ENCODE measurements at places on chromosomes 16 and 17.

DNA sequence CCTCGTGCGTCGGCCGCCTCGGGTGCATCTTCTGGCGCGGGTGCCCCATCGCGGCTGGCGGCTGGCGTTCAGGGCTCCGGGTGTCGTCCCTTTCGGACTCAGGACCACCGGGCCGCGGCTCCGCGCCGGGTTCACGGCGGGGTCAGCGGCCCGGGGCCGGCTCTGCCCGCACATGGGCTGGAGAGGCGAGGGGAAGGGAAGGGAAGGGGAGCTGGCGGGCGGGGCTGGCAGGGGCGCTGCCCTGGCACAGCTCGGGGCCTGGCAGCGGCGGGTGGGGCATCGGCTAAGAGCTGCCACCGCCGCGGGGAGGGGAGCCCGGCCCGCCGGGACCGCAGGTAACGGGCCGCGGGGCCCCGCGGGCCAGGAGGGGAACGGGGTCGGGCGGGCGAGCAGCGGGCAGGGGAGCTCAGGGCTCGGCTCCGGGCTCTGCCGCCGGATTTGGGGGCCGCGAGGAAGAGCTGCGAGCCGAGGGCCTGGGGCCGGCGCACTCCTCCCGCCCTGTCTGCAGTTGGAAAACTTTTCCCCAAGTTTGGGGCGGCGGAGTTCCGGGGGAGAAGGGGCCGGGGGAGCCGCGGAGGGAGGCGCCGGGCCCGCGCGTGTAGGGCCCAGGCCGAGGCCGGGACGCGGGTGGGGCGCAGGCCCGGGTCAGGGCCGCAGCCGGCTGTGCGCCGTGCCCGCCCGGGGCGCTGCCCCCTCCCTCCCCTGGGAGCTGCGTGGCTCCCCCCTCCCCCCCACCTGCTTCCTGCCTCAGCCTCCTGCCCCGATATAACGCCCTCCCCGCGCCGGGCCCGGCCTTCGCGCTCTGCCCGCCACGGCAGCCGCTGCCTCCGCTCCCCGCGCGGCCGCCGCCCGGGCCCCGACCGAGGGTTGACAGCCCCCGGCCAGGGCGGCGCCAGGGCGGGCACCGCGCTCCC lies 646 bp downstream of the HIC1 start:
- peak; percentile 52 for DNase-seq

GRCh38 chr17:14360856-14361255 lies 60.0 kb downstream of the HS3ST3B1 start:
- DNase-seq = no peak

DNA sequence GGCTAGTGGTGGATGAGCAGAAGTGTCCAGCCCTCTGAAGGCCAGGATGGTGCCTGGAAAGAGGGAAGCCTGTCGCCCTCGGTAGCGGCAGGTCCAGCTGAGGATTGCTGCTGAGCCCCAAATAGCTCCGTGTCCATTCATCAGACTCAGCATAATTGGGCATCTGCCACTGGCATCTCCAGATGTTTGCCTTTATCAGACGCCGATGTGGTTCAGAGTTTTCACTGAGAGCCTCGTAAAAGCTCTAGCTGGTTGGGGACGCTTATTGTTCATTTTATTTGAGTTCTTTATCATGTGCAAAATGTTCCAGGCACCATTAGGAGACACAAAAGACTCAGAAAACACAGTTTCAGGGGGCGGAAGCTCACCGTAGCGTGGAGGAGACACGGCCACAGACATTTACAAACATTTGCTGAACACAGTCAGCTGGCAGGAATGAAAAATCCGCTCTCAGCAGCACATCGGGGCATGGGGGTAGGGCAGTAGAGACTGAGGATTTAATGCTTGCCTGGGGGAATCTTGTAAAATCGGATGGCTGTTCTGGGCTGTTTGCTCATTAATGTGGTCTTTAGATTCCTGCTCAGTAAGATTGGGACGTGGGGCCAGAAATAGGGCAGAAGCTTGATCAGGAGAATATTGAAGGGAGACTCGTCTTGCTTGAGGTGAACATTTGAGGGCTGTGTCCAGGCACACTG lies 41.7 kb downstream of the SMPD3 start:
- no peak for DNase-seq

DNA sequence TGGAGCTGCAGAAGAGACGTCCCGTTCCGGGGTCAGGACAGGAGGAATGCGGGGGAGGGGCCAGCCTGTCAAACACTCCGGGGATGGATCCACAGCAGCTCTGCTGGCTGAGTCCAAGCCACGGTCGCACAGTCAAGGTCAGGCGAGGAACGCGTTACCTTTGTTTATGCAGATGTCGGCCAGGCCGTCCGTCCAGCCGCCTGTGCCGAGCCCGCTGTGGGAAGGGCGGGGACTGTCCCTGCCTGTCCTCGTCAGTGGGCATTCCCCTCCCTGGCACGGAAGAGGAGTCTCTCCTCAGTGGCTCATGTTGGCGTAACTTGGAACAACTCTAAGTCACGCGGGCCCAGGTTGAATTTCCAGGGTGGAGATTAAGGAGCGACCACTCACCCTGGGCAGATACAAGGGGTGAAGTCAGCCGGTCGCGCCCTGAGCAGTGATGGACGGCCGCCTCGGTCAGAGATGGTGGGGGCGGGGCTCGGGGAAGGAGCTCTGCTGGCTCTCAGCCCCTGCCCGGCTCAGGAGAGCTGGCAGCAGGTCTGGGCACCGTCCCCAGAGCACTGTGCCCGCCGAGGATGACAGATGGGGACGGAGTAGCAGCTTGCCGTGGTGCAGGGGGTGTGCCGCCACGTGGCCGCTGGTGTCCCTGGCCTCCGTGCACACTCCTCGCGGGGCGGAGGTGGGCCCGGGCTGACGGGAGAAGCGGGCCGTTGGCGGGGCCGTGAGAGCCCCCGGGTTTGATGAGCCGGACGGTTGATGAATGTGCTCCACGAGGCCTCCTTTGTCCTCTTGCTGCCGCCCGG lies 7.3 kb downstream of the CACNA1H start:
- DNase-seq = no peak

DNA sequence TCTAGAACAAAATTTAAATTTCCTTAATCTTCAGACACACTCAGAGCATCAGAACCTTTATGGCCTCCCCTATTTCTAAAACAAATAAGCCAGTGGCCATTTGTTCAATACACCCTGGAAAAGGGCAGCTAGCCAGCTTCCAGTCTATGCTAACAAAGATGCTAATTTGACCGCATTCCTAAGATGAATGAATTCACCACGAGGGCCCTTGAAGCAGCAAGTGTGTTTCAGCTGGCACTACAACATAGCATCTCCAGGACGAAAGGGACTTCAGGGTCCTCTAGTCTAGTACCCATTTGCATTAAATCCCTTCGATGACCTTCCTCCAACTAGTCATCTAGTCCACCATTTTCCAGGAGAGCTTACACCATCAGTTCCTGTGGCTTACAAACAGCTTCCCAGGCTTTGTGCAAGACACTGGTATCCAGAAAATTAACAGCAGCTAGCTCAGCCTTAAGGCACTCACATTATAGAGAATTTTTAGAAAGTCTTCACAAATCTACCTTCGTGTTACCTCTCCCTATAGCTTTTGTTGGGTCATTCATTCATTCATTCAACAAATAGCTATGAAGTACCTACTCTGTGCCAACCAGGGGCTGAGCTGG lies 10.9 kb downstream of the KRT37 start:
- DNase-seq = no peak

Measured in CD4-positive, alpha-beta T cell treated with Interleukin-12 subunit alpha and Interleukin-12 subunit beta, for 1 hour (primary cell).